Stimulated activated CD4-positive, alpha-beta T cell treated with anti-CD3 and anti-CD28 coated beads, Interleukin-2, amount 100 ng/mL, for 48 hours (primary cell): ENCODE measurements at places on chromosomes 5 and 9.

GRCh38 chr9:21746550-21746949 is 55.9 kb upstream of the MTAP start:
- no peak for DNase-seq

DNA sequence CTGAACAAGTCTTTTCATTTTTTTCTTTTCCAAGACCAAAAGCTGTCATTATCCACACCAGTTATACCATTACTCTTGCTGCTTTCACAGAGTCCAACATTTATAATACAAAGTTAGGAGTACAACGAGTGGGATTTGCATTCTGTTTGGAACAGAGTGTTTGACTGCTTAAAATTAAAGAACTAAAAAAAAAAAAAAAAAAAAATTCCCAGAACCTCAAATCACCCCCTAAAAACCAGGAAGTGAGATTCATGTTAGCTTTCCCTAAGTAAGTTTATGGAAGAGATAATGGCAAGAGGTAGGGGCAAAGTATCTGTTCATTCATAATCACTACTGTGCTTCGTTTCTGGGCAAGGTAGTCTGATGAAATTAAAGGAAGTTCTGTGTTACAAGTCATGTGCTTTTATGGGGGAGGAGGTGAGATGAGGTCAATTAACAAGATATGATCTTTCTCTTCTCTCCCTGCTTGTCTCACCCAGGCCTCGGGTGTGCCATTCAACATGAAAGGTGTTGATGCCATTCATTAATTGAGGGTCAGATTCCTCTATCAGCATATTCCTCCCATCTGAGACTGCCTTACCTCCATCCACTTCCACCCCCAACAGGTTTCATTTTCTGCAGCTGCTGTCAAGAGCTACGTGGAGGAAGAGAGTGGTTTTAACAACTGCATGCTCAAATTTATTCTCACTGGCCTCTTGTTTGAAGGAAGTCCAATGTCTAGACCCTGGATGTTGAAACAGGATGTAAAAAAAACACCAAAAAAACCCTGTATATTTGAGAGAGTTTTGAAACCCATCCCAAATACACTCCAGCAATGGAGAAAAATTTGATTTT is 58.1 kb downstream of the MARCHF3 start:
- DNase-seq = no peak

GRCh38 chr5:27266184-27266583 is 227.8 kb upstream of the CDH9 start:
- DNase-seq = no peak

- peak; percentile 43 for DNase-seq
Observed at GRCh38 chr5:1793301-1793740, 6.3 kb downstream of the MRPL36 start.

DNA sequence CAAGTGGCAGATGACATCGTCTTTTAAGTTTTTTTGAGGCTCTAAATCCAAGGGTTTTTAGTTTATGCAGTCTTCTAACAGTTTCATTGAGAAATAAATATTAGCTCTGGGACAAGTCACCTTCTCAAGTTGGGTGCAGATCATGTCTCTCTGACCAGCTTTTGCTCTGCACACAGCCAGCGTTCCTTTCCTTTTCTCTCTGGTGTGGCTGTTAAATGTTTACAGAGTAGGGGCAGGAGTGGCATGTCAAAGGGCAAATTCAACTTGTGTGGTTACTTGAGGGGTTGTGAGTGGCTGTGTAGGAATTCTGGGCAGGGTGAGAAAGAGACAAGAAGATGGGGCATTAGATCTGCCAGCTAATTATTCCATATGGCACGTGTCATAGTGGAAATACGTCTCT is 187.5 kb upstream of the HMHB1 start:
- DNase-seq = no peak

GRCh38 chr5:145856285-145856818 is 16.5 kb downstream of the GRXCR2 start:
- peak; percentile 11 for DNase-seq
